Occipital lobe (tissue), 3 donors: ENCODE measurements at places on chromosomes 4 and X. TPM values are rescaled to one million over a fixed set of nuclear protein-coding genes. Genes with fewer than 3 reads are reported as not detected.

XPNPEP2 gene
- total RNA-seq, result 0.31 TPM

SLC9B1 gene
- total RNA-seq, result 10.8 TPM

HSD17B13 gene
- total RNA-seq, result 0.47 TPM

FGA gene
- 2.8 TPM for total RNA-seq

ARSD gene
- 9.2 TPM for total RNA-seq

VCX2 gene
- total RNA-seq, result not detected

TACR3 gene
- 4.2 TPM for total RNA-seq

CENPVL2 gene
- total RNA-seq, result 1.7 TPM

SERPINA7 gene
- not detected for total RNA-seq
